Stimulated activated CD4-positive, alpha-beta T cell treated with anti-CD3 and anti-CD28 coated beads, Interleukin-2, amount 100 ng/mL, for 48 hours (primary cell): ENCODE measurements at places on chromosomes 12 and 14.

GRCh38 chr12:121089813-121090430, 42.8 kb upstream of the P2RX7 start:
- no peak for DNase-seq

GRCh38 chr14:34174973-34175372, 224.1 kb upstream of the EGLN3 start:
- DNase-seq: no peak

- DNase-seq: no peak
Observed at GRCh38 chr14:76430017-76430416, 54.1 kb downstream of the ESRRB start.

GRCh38 chr12:27176765-27177164, 67.3 kb upstream of the STK38L start:
- peak; percentile 23 for DNase-seq

GRCh38 chr14:69870613-69871012, 8.6 kb upstream of the SMOC1 start:
- no peak for DNase-seq
